ENCODE measurements at places on chromosomes 3 and 15.

DNA sequence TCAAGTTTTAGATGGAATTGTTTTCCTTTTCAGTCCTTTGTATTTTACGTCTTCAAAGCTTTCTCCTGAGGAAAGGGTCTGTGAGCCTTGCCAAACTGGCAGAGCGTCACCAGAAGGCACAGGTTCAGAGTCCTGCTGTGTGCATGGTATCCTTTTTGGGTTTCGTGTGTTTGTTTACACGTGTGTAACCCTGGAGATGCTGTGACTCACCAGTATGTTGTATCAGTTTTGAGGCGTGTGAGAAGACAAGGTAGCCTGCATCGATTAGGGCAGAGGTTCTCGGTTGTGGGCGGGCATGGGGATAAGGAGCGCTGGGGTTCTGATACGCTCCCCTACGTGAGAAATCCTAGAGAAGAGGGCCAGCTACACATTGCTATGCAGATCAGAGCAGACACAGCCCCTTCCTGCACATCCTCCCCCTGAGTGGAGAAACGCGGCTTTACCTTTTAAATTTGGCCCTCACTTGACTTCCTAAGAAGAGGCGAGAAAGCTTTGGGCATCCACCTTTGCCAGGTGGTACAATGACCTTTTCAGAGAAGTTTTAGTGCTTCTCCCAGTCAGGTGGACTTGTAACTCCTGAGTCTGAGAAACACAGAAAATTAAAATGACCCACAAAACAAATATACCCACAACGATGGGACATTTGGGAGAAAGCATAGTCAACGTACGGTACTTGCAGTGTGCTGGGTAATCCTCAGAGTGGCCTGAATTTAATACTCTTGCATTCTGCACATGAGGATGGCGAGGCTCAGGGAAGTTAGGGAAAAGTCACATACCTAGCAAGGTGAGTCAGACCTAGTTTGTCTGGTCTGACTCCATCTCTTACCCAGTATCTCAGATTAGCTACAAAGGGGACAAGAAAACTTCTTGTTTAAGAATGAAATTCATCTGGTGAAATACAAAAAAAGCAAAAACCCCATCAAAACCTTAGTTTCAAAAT, 38.1 kb downstream of the TRAK1 start:
- DNase-seq, result no peak

DNA sequence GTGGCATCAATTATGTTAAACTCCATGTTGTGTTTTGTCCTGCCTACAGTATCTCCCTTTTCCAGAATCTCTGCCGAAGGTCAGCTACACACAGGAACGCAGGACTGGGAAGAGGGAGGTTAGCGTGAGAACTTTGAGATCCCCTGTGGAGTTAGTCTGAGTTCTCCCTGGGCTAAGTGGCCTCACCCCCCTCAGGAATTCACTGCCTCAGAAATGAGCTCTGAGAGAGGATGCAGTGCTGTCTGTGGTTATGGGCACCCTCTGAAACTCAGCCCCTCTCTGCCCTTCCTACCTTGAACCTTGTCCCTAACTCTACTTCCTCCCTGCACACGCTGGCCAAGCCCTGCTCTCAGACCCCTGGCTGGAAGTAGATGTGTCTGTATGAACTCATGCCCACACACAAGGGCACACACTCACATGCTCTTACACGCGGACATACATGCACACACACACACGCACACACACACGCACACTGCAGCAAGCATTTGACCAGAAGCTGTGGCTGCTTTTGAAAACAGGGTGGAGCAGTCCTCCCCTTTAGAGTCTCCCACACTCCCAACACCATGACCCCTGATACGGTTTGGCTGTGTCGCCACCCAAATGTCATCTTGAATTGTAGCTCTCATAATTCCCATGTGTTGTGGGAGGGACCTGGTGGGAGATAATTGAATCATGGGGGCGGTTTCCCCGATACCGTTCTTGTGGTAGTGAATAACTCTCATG, 5.3 kb upstream of the VIPR1 start:
- no peak for DNase-seq

DNA sequence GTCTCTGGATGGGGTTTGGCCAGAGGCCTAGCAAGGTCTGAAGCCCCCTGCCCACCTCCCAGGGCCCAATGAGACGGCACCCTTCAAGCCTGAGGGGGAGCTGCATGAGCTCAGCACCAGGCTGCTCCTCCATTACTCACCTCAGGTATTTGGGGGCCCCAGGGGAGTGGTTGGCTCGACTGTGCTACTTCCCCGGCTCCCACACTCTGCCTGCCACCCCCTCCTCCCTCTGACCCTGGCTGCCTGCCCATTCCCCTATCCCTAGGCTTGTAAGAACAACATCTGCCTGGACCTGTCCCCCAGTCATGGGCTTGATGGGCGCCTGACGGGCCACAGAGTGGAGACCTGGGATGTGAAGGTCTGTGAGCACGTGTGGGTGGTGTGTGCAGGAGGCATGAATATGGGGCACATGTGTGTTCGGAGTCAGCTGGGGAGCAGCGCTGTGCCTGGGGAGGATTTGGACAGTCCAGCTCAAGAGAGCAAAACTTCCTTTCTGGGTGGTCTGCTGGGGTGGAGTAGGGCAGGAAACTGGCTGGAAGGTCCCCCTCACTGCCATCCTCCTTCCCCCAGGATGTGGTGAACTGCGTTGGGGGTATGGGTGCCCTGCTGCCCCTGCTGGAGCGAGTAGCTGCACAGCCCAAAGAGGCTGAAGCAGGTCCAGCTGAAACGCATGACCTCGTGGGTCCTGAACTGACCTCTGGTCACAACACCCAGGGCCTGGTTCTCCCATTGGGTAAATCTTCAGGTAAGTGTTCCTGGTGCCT, 17.4 kb downstream of the NBEAL2 start:
- DNase-seq, result no peak

GRCh38 chr3:159185443-159186050, 383.7 kb downstream of the MFSD1 start:
- no peak for DNase-seq

GRCh38 chr15:33008284-33008995, 186.1 kb downstream of the FMN1 start:
- no peak for DNase-seq

DNA sequence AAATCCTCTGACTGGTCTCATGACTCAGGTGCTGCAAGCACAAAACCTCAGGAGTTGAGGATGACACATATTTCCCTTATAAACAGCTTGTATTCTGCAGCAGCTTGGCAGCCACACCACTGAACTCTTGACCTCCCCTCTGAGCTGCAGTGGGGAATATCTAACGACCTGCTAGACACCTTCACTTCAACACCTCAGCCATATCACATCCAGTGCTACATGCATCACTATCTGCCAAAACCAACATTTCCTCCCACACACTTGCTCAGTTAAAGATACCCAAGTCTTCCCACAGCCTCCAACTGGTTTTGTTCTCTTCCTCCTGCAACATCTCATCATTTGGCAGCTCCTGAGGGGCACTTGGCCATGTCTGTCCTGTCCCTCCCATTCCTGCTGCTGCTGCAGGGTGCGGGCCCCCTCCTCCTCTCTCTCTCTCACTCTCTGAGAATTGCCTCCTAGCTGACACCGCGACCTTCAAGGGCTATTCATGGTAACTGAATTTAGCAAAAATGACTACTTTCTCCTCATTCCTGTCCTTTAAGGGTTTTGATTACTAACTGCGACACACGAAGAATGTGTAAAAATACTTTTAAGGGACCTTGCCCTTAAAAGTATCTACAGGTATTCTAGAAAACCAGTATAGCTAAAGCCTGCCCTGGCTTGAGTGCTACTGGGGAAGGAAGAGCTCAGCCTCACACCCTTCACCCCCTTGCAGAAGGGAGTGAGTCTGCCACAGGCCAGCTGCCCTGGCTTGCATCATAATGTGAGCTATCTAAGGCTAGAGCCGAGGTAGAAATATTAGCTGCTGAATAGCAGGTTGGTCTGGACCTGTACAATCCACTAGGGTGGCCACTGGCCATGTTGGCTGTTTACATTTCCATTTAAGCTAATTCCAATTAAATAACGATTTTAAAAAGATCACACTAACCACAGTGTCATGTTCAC, 5.0 kb upstream of the CCR9 start:
- DNase-seq, result no peak

DNA sequence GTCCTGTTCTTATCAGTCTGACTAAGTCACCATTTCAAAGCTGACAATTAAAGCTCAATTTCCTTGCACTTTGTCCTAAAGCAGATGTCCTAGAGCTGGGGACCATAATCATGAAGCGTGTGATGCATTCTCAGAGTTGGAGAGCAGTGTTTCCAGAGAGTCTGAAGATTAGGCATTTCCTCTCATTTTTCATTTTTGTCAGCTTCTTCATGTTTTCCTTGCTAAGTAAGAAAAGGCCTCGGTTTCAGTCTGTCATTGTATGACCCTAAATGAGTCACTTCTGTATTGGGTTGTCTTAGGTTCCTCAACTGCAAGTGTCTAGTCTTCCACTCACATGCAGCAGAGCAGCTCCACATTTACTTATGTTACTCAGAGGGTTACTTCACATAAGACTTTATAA, 257.2 kb upstream of the TPRG1 start:
- DNase-seq, result no peak

DNA sequence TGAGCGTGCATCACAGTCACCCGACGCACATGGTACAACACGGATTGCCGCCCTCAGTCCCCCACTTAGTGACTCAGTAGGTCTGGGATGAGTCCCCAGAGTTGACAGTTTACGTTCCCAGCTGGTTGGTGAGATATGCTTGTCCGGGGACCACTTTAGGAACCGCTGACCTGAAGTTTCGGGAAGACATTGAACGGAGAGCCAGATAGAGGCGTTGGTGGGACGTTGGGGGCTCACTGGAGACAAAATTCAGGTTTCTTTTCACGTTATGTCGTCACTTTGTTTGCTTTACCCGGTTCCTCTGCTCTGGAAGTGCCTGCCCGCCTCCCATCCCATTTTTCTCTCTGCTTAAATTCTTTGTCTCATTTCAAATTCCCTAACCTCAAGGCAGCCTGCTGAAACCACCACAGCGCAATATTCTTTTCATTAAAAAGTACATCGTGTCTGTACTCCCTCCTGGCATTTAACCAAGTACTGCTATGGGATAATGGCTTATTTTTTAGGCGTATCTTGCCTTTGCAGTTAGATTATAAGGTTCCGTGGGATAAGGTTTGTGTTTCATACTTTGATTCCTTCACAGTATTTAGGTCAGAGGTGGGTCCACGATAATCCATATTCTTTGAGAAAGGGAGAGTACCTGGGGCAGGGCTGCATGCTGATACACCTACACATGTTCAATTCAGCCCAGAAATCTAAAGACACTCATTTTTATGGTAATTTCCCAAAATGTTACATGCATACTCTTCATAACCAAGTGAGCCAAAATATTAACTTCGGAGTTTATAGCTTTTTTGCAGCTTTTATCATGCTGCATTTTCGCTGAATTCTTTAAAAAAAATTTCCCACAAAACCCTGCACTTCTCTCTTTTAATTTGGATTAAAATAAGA, 921 bp downstream of the LMLN start:
- DNase-seq, result no peak

GRCh38 chr3:124530916-124531315, 199.3 kb upstream of the UMPS start:
- no peak for DNase-seq

DNA sequence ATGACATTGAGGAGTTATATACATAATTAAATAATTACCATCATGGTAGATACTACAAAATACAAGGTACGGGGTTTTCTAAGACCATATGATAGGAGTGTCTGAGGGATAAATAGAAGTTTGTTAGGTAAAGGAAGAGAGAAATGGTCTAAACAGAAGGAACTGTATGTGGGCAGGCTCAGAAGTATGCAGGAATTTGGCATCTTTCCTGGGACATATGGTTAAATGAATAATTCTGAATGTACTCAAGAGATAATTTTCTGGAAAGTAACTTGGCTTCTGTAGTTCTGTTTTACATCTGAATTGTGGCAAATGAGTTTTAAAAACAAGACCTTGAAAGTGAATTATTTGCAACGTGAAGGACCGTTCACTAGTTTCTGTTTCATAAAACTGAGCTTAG, 17.5 kb downstream of the LMCD1 start:
- DNase-seq, result no peak

DNA sequence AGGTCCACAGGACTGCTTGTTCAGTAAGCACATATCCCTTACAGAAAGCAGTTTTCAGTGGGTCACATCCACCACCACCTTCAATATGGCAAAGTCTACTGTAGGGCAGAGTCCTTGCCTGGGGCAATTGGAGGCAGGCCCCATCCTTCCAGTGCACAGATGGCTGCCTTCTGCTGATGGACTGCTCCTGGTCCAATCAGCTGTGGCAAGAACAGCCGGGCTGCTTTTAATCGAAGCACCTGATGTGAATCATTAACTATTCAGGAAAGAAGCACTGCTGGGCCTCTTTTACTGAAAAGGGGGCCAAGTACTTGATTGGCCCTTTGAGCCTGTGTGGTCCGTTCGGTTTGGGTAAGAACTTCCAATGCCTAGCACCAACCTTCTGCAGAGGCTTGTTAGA, 24.4 kb downstream of the LARS2 start:
- DNase-seq, result no peak

- DNase-seq, result no peak
Observed at GRCh38 chr15:83993591-83993990, 242.0 kb upstream of the GOLGA6L4 start.

- no peak for DNase-seq
Observed at GRCh38 chr3:126087552-126088175, 3.7 kb upstream of the SLC41A3 start.

DNA sequence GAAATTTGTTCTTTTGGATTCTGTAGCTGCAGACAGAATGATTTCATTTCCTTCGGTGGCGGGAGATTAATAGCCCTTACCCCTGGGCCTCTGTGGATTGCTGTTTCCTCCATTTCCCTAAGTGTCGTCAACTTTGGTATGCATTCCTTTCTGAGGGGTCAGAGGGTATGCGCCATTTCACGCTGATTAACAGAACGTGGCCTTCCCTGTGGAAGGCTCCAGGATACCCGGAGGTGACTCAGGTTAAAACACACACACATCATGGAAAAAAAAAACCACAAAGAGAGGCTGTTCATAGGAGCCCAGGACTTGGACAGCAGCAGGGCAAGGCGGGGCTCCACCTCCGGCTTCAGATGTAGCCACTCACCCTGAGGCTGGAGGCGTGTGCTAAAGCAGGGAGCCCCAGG, 51.9 kb downstream of the EPHB1 start:
- DNase-seq, result no peak

- DNase-seq, result no peak
Observed at GRCh38 chr15:98549741-98550140, 98.6 kb upstream of the IGF1R start.

DNA sequence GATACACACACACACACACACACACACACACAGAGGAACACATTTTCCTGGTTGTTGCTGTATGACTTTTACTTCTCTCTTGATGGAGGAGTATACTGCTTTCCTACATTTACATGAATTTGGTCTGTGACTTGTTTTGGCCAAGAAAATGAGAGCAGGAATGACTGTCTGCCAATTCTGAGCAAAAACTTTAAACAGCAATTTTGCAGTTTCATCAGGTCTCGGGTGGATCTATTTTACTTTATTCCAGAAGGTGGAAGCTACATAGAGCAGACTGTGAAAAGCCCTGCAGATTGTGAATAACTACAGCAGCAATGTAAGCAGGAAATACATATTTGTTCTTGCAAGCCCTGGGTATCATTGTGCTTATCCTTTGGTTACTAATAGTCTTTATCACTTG, 1350.0 kb upstream of the EPHA6 start:
- DNase-seq, result no peak

All from SK-N-DZ (cell line).